Activated naive CD4-positive, alpha-beta T cell treated with Interleukin-2 at 50 U/mL for 16 hours (primary cell): ENCODE measurements at places on chromosomes 6 and 20.

GRCh38 chr20:10438217-10438616 lies 3.1 kb downstream of the SLX4IP start:
- no peak for DNase-seq

GRCh38 chr6:36717871-36718540 lies 20.4 kb downstream of the RAB44 start:
- no peak for DNase-seq

- DNase-seq: no peak
These were observed 685.9 kb downstream of the KIF16B start for GRCh38 chr20:15887387-15887786.

GRCh38 chr6:16126056-16126455 lies 2.8 kb upstream of the MYLIP start:
- no peak for DNase-seq

DNA sequence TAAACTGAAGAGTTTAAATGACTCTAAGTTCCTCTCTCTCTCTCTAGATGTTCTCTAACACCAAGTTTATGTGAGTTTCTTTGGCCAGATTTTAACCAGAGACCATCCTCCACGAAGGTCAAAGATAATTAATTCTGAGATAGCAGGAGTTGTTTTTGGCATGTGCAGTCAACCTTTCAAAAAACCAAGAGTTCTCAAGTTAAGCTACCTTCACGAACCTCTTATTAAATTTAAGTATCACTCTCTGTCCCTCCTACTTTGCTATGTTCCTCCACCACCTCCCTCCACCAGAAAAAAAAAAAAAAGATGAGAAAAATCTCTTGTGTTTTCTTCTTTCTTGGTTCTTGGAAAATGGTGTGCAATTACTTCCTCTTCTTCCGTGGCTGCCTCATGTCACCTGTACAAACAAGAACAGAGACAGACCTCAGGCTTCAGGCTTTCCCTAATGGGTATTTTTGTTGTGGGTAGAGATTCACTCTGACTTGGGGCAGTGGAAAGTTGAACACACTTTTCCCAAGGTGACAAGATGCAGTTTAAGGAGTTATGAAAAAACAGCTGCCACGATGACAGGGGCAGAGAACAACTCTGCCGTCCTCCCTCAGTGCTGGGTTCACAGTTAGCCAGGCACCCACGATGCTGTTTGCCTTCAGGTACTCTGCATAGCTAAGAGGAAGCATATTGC lies 64.3 kb downstream of the ADTRP start:
- DNase-seq: peak; percentile 56

DNA sequence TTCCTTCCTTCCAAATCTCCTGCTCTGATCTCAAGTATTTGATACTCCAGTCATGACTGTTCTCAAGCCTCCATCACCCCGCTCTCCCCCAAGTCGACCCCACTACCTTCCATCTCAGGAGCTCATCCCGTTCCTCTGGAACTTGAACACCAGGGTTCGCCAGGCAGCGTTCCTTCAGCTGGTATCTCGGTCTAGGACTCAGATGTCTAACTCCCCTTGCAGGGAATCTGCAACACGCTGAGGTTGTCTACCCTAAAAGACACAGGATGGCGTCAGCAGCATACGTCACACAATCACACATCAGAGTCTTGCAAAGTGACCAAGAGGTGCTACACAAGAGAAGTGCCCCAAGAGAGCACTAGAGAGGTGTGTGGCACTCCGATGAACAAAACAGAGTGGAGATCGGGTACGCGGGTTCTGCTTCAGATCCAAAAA lies 706 bp downstream of the ZNF184 start:
- DNase-seq: peak; percentile 57

- no peak for DNase-seq
These were observed 332.6 kb upstream of the EPHA7 start for GRCh38 chr6:93751969-93752368.
